ENCODE measurements at places on chromosomes 5 and 9. TPM values are rescaled to one million over a fixed set of nuclear protein-coding genes. Genes with fewer than 3 reads are reported as not detected.

CCDC192 gene
- total RNA-seq, result not detected

SPINK13 gene
- total RNA-seq, result not detected

ARID3C gene
- total RNA-seq, result not detected

SVEP1 gene
- 32.6 TPM for total RNA-seq

Measured in lung (tissue), 17 donors.